ENCODE measurements at places on chromosomes 11 and 22. TPM values are rescaled to one million over a fixed set of nuclear protein-coding genes. Genes with fewer than 3 reads are reported as not detected.
A peak's percentile ranks its signal among the peaks of the same experiment; 100 is the strongest.

GRCh38 chr11:117972629-117973502, 13.3 kb upstream of the IL10RA start:
- DNase-seq = no peak

DNA sequence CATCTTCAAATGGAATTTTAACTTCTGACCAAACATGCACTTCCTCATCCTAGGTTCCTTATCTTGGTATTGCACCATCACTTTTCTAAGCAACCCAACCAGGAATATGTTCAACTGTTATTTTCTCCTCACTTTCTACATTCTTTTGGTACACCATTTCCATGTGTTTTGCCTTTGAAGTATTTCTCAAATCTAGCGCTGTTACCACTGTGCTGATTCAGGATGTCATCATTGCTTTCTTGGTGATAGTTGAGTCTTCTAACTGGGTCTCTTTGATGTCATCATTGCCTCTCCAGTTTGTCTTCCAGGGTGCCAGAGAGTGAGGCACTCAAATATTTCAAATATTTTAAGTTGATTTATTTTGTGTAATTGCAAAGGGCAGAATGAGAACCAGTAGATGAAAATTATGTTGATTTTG, 47.5 kb downstream of the HORMAD2 start:
- no peak for DNase-seq

DNA sequence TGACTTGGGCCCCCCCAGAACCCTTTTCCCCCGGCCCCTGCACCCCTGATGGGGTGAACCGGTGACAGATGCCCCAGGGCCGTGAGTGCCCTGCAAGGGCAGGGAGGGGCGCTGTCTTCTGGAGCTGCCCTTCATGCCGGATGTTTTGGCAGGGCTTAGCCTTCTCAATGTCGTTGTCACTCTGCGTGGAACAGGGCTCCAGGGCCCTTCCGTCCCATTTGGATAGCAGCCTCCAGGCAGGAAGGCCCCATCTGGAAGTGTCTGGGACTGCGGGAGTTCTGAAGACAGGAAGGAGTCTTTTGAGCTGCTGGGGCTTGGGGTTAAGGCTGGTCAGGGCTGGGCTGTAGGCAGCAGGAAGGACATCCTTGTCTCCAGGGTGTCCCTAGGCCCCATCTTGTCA, 4.6 kb downstream of the FRMD8 start:
- DNase-seq = no peak

The KRTAP5-1 gene
- not detected for total RNA-seq

The TSPAN32 gene
- total RNA-seq = 6.8 TPM

- no peak for DNase-seq
Measured at GRCh38 chr22:36027935-36028645, 534 bp downstream of the RBFOX2 start.

DNA sequence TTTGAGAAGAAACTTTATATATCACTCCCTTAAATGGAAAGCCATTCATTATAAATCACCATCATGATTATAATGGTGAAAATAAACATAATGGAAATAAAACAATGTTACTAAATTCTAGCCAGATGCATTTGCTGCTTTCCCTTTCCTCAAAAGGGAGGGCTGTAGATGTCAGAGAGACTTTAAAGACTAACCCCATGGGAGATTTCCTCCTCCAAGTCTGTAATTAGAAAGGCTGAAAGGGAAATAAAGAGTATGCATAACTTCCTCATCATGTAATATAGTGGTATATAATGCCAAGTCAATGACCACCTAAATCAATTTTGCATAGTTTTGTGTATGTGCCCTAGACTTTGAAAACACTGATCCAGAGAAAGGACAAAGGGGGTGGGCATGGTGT, 6.4 kb downstream of the CD6 start:
- no peak for DNase-seq

GRCh38 chr11:1574238-1574932, 2.3 kb upstream of the DUSP8 start:
- peak; percentile 78 for DNase-seq

Measured in activated B cell treated with CpG ODN at 0.5 μM for 24 hours (primary cell).